ENCODE measurements at places on chromosomes 7 and 10. TPM values are rescaled to one million over a fixed set of nuclear protein-coding genes. Genes with fewer than 3 reads are reported as not detected.

SFXN3 gene
- total RNA-seq: 5.2 TPM

ZNF804B gene
- total RNA-seq: 0.10 TPM

SPDYE11 gene
- total RNA-seq: 0.25 TPM

DNA sequence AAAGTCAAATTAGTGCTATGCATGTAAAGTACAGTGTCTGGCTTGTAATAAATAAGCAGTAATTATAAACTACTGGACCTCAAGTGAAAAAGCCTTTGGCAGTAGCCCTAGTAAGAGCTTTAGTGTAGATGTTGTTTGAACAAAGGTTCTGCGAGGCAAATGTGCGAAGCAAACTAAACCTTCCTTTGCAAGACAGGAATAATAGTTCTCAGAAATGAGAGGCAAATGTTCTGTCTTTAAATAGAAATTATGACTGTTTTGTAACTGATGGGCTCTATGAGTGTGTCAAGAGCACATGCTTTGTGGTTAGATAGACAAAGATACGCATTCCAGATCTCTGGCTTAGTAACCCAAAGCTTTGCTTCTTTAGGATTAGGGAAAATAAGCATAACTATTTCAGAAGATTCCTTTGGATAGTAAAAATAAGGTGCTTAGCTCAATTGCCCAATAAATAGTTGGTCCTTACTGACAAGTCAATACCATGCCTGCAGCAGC is 169.2 kb upstream of the CDC14C start:
- peaks cover 7% of the 10 kb centered on the region for H3K4me1 ChIP-seq
- no peak overlapping the region for H3K4me3 ChIP-seq
- H3K36me3 ChIP-seq: no peaks in the 10 kb centered on the region

- H3K36me3 ChIP-seq: no peaks in the 10 kb centered on the region
- H3K4me1 ChIP-seq: peaks cover 4% of the 10 kb centered on the region
- no peak for DNase-seq
- no peak overlapping the region for H3K27ac ChIP-seq
Measured at GRCh38 chr7:107173191-107173590, 4.4 kb downstream of the HBP1 start.

DNA sequence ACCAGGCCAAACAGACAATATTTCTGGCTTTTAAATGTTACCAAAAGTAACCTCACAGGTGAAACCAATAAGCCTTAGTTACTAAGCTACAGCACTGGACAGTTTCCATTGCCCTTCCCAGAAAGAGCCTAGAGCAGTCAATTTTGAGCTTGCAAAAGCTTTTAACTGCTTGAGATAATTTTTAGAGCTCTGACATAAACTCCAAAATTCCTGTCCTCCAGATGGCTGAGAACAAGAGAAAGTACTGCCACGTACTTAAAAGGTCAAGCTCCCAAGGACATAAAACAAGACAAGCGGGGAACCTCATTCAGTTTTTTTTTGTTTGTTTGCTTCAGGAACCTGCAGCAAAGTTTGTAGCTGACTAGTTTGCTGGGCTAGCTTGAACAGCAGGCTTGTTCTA is 54.1 kb downstream of the BBS9 start:
- H3K4me1 ChIP-seq: no peaks in the 10 kb centered on the region
- peaks cover 4% of the 10 kb centered on the region for H3K36me3 ChIP-seq
- H3K27ac ChIP-seq: no peak overlapping the region
- peaks cover 2% of the 10 kb centered on the region for H3K27me3 ChIP-seq
- no peak overlapping the region for H3K4me3 ChIP-seq

GRCh38 chr10:50566150-50566549 is 57.6 kb downstream of the SGMS1 start:
- H3K4me3 ChIP-seq: no peak overlapping the region
- H3K27ac ChIP-seq: peak overlapping the region; percentile 45
- H3K4me1 ChIP-seq: peaks cover 23% of the 10 kb centered on the region
- H3K36me3 ChIP-seq: no peaks in the 10 kb centered on the region
- DNase-seq: no peak
- peaks cover 2% of the 10 kb centered on the region for H3K27me3 ChIP-seq

Measured in glutamatergic neuron (in vitro differentiated cells).